ENCODE measurements at places on chromosomes 5 and 9.

- DNase-seq: no peak
These were observed 971 bp downstream of the PHYKPL start for GRCh38 chr5:178231539-178232123.

DNA sequence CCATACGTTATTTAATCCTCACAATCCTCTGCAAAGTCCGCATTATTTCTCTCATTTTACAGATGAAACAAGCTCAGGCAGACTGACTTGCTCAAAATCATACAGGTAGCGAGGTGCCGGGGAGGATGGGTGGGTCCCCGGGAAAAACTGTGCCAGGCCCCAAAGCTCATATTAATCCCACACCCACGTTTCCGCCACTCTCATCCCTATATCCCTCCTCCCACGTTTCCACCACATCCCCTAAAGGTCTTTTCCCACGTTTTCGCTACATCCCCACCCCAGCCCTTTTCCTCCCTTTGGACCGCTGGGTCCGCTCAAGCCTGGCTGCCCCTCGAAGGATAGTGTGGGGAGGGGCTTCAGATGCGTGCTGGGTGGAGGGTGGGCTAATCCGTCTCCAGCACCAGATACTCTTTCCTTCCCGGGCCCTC lies 434 bp upstream of the FSD1L start:
- DNase-seq: no peak

DNA sequence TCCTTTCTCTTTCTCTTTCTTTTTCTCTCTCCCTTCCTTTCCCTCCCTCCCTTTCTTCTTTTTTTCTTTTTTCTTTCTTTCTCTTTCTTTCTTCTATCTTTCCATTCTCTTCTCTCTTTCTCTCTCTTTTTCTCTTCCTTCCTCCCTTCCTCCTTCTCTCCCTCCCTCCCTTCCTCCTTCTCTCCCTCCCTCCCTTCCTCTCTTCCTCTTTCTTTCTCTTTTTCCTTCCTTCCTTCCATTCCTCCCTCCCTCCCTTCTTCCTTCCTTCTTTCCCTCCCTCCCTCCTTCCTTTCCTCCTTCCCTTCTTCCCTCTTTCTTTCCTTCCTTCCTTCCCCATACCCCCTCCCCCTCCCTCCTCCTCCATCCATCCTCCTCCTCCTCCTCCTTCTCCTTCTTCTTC lies 243.3 kb upstream of the CTNND2 start:
- DNase-seq: no peak

DNA sequence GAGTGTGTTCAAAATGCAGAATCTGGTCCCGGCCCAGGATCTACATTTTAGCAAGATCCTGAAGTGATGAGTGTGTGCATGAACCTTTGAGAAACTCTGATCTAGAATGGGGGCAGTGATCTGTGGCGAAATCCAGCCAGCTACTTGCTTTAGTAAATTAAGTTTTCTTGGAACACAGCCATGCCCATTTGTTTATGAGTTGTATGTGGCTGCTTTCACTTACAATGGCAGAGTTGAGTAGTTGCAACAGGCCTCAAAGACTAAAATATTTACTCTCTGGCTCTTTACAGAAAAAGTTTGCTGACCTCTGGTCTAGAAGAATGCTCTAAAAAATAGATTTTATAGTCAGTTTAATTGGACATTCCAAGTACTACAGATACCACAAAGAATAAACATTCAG lies 588.3 kb downstream of the BNC2 start:
- peak; percentile 59 for DNase-seq

- peak; percentile 55 for DNase-seq
These were observed 1.7 kb upstream of the PTGDS start for GRCh38 chr9:136975644-136976043.

GRCh38 chr5:73222173-73222572 lies 49.2 kb downstream of the TMEM174 start:
- DNase-seq: no peak

DNA sequence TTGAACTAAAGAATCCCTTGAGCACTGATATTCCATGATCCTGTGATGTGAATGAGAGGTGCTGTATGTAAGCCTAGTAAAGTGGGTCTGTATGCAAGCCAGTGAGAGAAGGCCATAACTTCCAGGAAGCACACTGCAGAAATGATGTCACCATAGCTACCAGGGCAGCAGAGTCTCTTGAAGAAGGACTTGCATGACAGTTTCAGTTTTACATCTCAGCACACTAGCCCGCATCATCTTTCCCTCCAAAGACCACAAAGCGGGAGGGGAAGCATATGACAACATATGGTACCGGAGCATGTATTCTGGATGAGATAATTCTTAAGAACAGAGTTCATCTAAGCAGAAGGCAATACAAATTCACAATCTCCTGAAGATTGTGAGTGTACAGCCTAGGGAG lies 37.6 kb upstream of the MAST4 start:
- DNase-seq: no peak

DNA sequence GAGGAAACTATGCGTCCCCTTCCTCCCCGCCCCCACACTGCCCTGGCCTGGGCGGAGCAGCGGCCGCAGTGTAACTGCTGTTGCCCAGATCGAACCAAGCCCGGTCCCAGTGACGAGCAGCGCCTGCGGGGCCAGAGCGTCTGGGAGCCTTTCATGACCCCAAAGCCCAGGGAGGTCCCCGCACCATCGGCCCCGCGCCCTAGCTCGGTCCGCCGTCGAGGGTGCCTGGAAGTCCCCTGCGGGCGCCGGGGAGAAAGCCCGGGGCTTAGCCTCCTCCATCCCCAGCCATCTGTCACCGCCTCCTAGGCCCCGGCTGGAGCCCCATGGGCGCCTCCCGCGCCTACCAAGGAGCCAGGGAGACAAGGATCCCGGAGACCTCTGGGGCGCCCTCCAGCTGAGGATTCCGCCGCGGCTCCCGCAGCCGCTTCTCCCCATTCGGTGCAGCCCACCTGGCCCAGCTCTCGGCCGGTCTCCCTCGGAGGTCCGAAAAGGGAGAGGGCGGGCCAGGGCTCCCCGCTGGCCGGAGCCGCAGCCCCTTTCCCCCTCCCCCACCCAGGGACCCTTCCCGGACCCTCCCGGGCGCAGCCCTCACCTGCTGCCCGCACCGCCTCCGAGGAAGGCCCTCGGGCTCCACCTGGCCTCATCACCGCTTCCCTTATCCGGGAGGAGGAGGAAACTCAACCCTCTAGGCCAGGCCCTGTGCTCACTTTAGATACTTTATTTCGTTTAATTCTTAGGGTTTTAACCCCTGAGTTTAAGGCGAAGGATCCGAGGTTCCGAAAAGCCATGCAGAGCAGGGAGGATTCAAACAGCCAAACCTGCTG lies 45.6 kb downstream of the APTX start:
- DNase-seq: no peak

DNA sequence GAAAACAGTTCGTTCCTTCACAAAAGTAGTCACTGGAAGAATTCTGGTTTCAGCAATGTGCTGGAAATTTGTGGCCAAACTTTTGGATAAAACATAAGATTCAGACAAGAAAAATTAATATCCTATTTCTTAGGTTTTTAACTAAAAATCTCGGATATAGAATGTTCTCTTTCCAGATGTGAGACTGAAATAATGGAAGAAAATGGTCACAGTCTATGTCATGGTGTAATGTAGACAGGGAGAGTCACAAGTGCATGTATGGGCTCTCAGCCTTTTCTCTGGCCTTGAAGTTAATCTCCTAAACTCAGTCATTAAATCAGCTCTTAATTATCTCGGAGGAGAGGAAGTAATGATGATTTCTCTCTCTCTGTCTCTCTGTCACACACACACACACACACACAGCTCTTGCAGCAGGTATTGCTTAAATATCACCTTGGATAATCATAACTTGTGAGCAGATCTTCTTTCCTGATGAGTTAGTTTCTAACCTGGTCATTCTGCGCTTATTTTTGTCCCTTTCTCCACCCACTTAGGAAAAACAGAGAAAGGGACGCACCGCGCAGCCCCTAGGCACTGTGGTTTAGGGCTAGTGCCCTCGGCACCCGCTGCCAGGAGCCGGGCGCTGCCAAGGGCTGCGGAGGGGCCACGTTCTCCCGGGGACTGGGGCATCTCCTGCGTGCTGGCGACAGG lies 672 bp upstream of the ITGA2 start:
- no peak for DNase-seq

GRCh38 chr9:136560586-136560985 lies 14.7 kb upstream of the NOTCH1 start:
- no peak for DNase-seq

DNA sequence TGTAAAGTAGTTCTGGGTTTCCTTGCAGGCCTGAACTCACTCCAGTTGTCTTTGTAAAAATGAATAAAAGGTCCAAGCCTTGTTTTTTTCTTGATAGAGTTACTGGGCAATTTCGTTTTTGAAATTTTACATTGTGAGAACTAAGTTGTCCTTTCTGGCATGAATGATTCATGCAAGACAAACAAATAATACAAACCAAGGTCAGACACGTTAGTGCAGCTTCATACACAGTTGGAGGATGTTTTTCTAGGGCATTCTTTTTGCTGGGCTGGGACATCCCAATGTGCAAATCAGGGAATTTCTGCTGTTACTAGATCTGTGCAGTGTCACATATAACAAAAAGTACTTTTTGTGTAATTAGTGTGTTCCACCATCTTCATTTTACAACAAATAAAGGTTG lies 96.0 kb downstream of the MEGF10 start:
- DNase-seq: no peak

DNA sequence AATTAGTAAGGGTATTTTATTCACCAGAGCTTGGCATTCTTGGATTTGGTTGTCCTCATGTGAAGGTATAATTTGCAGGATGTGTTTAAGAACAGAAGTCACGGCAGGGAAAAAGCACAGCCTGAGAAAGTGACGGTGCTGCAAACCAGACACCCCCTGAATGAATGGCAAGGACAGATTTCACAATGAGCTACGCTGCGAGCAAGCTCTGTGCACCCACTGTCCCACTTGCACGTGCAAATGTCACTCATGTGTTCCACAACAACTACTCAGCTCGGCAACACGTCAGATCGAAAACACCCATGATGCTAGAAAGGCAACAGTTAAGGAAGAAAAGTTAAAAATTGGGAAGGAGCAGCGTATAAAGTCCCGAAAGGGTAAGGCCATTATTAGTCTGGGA lies 168.9 kb downstream of the ROR2 start:
- no peak for DNase-seq

DNA sequence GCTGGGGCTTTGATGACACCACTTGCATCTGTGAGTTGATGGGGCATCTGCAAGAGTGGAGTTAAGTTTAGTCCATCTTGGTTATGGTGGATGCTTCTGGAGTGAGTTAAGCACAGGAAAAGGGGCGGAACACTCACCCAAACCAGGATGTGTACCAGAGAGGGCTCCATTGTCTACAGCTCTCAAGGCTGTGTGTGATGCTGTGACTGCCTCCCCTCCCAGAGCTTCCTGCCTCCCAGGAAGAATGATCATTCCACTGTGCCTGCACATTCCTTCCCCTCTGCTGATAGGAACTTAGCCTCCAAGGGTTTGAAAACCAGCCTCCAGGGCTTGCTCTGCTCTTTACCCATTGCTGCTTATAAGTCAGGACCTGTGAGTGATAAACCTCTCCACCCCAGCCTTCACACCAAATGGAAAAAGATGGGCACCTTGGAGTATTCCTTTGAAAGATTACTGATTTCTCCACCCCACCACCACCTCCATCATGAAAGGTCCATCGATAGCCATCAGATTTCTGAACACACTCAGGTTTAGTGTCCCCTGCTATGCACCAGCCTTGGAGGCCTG lies 160.1 kb upstream of the SPRY4 start:
- no peak for DNase-seq

DNA sequence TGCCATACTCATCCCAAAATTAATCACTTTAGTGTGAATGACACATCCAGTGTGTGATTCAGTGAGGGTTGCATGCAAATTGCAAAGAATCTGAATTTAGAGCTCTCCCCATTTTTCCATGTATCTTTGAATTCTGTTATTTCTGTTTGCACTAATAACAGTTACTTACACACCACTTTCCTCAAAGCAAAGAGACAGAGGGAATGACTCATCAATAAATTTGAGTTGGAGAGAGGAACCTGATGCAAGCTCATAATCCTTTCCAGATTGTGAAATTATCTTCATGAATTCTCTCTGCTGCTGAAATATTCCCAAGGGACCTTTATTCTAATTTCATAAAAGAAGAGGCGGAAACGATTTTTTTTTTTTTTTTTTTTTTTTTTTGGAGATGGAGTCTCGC lies 204.8 kb downstream of the CDH9 start:
- DNase-seq: no peak
